NCI-H1930 (cell line): ENCODE measurements at places on chromosomes 3 and 15.

GRCh38 chr3:95813244-95813643, 1001.1 kb upstream of the EPHA6 start:
- DNase-seq = no peak

DNA sequence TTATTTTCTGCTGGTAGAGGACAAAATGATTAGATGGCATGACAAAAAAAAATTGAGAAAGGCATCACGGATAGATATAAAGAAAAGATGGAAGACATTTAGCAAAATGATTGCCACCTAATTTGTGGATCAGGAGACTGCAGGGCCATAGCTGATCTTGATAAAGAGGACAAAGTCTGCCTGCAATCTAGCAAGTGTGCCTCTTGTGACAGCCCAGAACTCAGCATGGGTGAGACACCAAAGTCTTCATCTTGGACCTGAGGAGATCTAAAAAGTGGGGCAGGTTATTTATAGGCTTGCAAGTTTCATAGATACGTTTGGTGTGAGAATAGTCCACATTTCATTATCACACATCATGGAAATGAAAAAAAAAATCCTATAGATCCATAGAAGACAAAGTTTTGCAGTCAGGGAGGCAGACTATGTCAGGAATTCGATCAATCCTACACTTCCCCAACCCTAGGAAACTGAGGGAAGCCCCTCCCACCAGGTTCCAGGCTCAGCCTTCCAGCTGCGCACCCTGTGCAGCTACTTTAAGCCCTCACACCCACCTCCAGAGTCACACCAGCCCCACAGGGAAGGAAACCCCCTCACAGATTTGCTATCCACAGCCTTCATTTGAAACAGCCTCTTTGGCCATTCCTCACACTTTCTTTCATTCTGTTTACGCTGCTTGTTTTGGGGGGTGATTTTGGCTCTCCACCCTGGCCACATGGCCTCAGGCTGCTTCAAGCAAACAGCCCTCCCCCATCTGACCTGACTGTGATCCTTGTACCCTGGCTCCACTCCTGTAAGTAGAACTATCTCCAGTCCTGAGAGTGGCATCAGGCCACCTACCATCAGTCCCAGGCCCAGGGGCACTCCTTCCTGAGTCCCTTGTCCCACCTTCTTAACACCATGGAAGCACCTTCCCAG, 28.1 kb upstream of the KLHL6 start:
- DNase-seq = no peak

GRCh38 chr3:77081240-77081661, 41.4 kb downstream of the ROBO2 start:
- DNase-seq = no peak

DNA sequence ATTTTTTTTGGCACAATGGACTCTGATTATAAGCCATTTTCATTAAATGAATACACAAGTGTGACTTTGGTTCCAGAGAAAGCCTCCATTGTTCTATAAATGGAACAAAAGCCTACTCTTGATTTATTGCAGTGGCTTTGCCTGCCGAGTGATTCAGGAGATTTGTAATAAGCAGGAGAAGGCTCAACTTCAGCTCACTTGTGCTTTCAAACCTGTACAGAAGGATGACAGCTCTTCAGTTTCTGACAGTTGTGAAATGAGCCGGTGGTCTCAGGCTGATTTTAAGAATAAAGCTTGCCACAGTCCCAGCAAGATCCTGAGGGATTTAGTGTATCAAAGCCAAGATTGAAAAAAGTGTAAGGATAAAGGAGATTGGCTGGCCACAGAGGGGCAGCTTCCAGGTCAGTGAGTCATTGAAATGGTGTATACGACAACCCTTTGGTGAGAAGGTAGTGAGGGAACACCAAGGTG, 438.8 kb upstream of the TGFBR2 start:
- DNase-seq = no peak

- no peak for DNase-seq
These were observed 201.0 kb upstream of the FEZF2 start for GRCh38 chr3:62574266-62574898.

DNA sequence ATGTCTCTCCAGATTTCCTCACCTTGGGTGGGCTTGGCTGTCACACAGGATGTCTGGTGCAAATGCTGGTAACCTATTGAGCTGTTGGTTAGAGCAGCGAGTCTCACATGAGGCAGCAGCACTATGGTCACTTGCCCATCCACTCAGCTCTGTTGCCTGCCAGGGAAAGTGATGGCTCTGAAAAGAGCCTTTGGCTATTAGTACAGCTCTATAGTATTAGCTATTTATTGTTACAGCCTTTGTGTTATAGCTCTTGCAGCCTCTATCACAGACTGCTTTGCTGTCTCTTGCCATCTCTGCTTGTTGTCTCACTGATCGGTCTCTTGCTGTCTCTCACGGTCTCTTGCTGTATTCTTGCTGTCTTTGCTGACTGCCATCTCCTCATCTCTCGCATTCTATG, 114.3 kb downstream of the MFSD1 start:
- no peak for DNase-seq

GRCh38 chr3:101172516-101172915, 147.9 kb downstream of the IMPG2 start:
- DNase-seq = no peak

- DNase-seq = no peak
These were observed 48.4 kb upstream of the SEC22A start for GRCh38 chr3:123153125-123154019.

GRCh38 chr15:69131362-69132220, 28.8 kb upstream of the GLCE start:
- DNase-seq = no peak

DNA sequence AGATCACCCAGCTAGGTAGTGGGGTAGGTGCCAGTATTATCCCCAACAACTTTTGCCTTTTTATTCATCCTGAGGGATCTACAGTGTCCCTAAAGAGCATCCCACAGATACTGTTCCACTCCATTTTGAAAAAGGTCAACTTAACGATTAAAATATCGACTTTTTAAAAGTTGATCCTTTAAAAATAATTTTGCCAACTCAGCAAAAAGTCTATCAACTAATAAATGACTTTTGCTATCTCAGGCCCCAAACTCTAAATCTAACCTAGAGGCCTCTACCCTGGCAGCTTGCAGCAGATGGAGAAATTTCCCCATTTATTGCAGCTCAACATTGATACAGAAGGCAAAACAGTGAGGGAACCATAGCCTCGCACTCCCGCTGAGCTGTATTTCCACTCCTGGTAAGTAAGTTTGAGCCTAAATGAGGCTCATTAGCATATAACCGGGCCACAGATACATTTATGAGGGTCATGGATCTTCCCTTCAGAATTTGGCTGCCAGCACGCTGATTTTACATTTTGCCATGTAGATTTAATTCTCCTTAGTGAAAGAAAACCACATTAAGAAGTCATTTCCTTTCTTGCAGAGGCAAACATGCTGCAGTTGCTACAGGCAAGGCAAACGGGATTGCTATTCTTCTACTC, 704.1 kb upstream of the CFAP20DC start:
- no peak for DNase-seq

GRCh38 chr3:38647217-38647970, 2.1 kb downstream of the SCN5A start:
- no peak for DNase-seq

DNA sequence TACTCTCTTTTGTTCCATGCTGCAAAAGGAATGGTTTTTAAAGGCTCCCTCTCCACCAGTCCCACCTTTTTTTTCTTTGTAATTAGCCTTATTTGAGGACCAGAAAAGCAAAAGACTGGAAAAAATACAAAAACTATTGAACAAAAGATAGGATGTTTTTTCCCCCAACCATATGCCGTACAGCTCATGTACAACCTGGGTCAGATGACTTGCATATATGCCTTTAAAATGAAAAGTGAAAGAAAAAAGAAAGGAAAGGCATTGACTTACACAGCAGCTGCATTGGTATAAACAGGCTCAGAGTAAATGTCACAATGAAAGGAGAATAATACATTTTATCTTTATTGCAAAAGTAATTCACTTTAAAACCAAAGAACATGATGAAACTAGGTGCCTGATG, 69.5 kb upstream of the CMC1 start:
- DNase-seq = no peak

GRCh38 chr3:138629526-138629925, 21.0 kb downstream of the FAIM start:
- no peak for DNase-seq
